Occipital lobe (tissue), 3 donors: ENCODE measurements at places on chromosomes 3 and 15. TPM values are rescaled to one million over a fixed set of nuclear protein-coding genes. Genes with fewer than 3 reads are reported as not detected.
A peak's percentile ranks its signal among the peaks of the same experiment; 100 is the strongest.

DNA sequence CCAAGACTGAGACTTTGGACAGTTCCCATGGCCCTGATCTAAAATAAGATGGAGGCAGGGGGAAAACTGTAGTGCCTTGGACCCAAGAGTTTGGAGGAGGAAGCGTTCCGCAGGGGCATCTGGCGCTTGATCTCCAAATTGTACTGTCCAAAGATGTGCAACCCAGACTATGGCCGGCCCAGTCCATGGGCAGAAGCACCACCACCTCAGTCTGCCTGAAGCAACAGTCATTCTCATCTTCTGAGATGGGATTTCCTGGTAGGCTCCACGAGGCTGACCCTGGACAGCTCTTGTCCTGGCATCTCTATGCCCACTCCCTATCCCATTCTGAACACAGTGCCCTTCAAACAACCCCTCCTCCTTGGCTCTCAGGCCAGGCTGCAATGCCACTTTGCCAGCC, 3.6 kb downstream of the INSYN1 start:
- no peak for DNase-seq

GRCh38 chr3:9340472-9340902, 22.4 kb upstream of the THUMPD3 start:
- DNase-seq = no peak

- DNase-seq = no peak
Observed at GRCh38 chr15:101554115-101554915, 64.8 kb upstream of the PCSK6 start.

DNA sequence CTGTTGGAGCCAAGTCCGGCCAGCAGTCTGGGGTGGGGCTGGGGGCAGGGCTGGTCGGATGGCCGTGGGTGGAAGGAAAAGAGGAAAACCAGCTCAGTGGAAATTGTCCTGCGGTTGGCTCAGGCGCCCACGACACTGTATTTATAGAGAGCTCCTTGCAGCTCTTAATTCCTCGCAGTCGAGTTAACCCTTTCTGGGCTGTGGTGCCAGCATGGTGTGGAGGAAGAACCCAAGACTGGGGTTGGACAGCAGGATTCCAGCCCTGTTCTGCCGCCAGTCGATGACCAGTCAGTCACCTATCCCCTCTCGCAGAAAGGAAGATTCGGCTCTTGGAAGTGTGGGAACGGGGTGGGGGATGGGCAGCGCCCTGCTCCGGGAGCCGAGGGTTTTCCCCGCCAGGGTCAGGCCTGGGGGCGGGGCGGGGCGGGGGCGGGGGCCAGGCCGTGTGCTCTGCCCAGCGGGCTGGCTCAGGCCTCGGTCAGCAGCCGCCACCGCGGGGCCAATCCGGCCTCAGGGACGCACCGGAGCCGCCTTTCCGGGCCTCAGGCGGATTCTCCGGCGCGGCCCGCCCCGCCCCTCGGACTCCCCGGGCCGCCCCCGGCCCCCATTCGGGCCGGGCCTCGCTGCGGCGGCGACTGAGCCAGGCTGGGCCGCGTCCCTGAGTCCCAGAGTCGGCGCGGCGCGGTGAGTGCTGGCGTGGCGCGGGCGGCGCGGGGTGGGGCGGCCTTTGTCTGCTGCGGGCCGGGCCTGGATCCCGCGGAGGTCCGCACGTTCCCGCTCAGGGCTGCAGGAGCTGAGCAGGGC, at the start of gene CD276:
Gene CD276, plus strand, starts transcription at position 607 of the 804 bp plus-strand sequence. CDS start 15,257 bp downstream, outside the sequence.
- DNase-seq = no peak

DNA sequence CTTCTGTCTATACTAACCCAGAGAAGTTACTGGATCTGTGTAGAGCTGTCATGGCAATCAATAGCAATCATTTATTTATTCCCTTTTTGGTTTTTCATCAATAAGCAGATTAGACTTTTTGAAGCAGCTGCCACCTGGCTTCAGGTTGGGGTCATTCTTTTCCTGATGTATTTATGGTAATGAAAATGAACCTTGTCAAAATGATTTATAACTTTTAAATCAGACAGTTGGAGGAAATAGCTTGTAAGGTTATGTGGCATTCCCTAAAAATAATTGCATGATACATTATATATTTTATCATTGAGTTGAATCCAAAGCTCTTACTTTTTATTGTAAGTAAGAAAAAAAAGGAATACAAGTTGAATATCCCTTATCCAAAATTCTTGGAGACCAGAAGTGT, 8.6 kb downstream of the TIPARP start:
- no peak for DNase-seq

Gene CLDN18
- not detected for total RNA-seq

DNA sequence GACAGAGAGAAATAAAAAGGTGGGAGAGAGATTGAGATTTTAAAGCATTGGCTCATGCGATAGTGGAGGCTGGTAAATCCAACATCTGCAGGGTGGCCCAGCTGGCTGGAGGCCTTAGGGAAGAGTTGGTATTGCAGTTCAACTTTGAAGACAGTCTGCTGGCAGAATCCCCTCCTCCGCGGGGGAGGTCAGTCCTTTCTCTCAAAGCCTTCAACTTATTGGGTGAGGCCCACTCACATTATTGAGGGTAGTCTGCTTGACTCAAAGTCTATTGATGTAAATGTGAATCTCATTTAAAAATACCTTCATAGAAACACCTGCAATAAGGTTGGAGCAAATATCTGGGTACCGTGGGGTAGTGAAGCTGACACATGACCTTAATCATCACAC, 31.8 kb upstream of the PROK2 start:
- no peak for DNase-seq

DNA sequence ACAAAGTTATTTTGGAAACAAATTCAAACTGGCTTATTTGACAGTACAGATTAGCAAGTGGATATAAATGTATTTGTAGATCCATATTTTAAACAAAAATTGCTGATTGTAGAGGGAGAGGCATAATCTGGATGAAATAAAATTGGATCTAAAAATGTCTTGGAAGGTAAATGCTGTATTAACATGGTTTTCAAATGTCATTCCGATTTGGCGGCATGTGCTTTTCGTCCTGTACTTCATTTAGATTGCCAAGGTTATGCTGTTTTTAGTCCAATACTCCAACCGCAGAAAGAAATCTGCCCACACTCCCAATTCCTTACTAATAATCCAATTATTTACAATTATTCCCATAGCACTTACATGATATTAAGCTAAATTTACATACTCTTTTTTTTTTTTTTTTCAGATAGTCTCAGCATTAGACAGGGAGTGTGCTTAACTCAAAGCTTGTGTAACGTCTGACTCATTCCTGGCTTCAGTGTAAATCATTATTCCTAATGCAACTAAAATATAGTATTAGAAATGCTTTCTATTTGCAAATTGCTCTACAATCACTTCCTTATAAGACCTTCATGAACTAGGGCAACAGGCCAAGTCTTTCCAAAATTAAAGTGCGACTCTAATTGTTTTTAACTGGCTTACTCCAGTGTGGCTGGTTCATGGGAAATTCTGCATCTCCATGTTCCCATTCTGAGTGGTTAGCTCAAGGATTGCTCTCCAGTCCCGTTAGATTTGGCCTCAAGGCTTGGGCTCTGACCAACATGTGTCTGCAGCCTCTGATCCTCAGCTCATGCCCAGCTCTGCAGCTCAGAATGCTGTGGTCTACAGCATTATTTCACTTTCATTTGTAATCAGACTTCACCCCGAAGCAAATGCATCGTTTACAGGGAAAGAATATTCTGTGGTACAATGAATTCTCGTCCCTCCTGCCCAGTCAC, 103.9 kb downstream of the FBN1 start:
- DNase-seq = no peak

Gene HDC
- total RNA-seq = not detected

- no peak for DNase-seq
Observed at GRCh38 chr3:29454161-29454611, 173.3 kb downstream of the RBMS3 start.

GRCh38 chr15:93250209-93250608, 161.2 kb upstream of the RGMA start:
- DNase-seq = no peak

DNA sequence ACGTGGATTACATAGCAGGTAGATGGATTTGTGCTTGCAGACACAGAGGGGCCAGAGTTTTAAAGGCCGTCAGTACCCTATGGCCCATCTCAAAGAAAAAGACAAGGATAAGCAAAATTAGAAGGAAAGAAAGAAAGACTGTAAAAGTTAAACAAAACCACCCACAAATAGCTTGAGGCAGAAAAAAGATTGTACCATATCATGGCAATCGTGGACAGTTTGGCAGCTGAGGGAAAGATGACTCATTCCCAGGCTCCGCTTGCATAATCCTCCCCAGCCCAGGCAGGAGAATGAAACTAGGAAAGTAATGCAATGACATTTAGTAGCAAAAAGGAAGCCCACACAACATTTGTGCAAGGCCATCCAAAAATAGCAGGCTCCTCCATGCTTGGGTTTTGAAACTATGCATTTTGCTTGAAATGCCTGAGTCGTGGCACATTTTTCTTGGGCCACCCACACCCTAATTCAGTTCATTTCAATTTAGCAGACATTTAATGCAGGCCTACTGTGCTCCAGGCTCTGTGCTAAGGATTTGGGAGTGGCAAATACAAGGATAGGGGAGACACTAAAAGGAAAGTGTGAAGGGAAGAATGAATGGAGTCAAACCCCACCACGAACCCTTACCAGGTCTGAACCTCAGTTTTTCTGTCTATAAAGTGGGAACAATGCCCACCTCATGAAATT, 40.9 kb upstream of the SMAD3 start:
- peak; percentile 55 for DNase-seq

- no peak for DNase-seq
Observed at GRCh38 chr15:87826119-87826747, 430.3 kb downstream of the NTRK3 start.

- DNase-seq = no peak
Observed at GRCh38 chr15:100879061-100879463, 569 bp upstream of the ALDH1A3 start.
